ENCODE measurements at places on chromosomes 12 and 14. TPM values are rescaled to one million over a fixed set of nuclear protein-coding genes. Genes with fewer than 3 reads are reported as not detected.

- DNase-seq, result no peak
These were observed 32.0 kb upstream of the SPPL3 start for GRCh38 chr12:120936197-120936596.

The CELA1 gene
- polyA plus RNA-seq, result not detected

DNA sequence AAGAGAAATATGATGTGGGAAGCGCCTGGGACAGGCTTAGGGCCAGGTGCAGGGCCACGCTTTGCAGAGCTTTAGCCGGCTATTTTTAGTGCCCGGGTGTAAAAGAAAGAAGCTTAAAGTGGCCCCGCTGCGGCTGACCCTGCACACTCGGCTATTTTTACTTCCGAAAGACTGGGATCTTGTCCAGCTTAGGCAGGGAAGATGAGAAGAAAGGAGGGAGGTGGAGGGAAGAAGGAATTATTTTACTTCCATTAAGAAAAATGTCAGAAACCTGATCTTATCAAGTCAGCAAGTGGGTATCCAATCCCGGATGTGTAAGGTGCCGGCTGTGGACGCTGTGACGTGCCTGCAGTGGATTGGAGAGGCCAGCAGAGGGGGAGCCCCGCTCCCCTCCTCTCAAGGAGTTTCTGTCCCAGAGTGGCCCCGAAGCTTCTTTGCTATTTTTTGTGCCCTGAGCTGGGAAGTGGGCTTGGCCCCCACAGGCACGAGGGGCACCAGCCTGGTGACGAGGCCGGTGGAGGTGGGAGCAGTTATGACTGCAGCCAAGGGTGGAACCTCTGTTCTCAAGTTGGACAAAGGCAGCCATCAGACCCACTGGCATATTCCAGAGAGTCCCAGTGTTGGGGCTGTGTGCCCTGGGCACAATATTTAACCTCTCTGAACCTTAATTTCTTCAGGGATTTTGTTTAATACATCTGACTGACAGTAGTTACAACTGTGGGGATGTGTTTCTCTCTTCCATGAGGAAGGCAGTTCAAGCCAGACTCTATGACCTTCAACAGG is 97.7 kb downstream of the ESRRB start:
- no peak for DNase-seq

GRCh38 chr12:109432842-109433304 is 44.2 kb downstream of the KCTD10 start:
- peak; percentile 52 for DNase-seq

DNA sequence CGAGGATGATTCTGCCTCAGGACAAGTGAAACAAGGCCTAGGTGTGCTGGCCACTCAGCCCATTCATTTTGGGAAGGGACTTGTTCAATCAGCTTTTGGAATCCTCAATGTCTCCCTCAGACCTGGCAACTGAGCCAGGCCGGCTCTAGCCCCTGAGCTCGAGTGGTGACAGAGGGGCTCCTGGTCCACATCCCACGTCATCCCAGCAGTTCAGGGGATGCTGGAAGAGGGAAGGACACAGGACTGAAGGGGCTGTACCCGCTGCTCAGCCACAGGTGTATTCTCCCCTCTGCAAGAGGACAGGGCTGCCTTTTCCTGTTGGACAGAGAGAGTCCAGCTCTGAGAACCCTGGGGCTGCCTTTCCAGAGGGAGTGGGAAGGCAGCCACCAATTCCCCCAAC is 244.6 kb upstream of the SFSWAP start:
- DNase-seq, result no peak

DNA sequence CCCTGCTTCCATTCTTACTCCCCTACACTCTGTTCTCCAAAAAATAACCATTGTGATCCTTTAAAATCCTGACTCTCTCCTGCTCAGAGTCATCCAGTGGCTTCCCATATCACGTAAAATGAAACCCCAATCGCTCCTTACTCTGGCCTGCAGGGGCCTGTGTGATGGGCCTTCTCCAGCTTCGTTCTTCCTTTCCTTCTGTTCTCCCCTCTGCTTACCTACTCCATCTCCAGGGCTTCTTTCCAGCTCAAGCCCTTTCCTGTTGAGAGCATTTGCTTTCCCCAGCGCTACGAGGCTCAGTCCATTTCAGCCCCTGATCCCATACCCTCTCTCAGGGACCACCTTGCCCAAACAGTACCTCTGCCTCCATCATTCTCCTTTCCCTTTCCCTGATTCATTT is 144.4 kb upstream of the ARHGAP5 start:
- no peak for DNase-seq

The NEMP1 gene
- polyA plus RNA-seq, result 25.9 TPM

GRCh38 chr12:50574601-50575348 is 70.0 kb downstream of the DIP2B start:
- DNase-seq, result no peak

GRCh38 chr12:119153477-119154434 is 25.0 kb upstream of the HSPB8 start:
- no peak for DNase-seq

DNA sequence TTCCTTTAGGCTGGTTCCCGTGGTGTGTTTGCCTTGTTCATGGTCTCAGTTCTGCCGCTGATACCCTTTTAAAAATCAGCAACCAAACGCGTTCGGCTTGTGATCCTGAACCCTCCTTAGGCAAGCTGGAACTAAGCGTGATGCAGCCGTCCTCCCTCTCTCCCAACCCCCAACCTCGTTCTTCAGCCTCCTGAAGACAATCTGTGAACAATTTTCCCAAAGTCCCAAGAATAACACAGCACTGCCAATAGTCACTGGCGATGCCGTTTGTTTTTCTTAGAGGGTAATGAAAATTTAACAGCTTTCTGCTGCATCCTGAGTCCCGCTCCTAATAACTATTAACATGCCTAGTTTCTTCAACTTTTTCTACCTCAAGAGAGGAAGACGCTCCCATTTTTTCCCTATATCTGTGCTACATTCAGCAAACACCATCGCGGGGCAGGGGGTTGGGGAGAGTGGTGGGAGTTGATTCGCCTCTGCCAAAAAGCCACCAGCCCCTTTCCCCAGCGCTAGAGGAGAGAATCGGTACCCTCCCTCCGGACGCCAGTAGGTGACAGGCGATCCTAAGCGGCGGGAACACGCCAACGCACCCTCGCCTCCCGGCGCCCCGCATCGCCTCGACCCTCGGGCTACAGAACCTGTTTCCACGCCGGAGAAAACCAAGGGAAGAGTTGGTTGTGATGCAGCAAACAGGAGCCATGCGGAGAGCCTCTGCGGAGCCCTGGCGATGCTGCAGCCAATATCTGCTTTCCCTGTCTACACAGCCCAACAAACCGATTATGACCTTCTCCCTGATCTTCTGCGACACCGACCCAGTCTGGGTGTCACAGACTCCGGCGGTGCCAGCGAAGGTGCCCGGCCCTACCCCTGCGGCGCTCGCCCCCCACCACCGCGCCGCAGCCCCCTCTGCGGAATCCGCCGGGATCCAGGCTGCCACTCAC is 752 bp downstream of the PRICKLE1 start:
- no peak for DNase-seq

GRCh38 chr14:31161274-31161673 is 46.3 kb downstream of the HECTD1 start:
- no peak for DNase-seq
